Substantia nigra (tissue), 51 donors: ENCODE measurements at places on chromosomes 6 and 20.

- DNase-seq = no peak
Measured at GRCh38 chr20:3164043-3164762, 4.5 kb upstream of the FASTKD5 start.

GRCh38 chr6:105941621-105942412 lies 144.3 kb upstream of the PRDM1 start:
- no peak for DNase-seq

DNA sequence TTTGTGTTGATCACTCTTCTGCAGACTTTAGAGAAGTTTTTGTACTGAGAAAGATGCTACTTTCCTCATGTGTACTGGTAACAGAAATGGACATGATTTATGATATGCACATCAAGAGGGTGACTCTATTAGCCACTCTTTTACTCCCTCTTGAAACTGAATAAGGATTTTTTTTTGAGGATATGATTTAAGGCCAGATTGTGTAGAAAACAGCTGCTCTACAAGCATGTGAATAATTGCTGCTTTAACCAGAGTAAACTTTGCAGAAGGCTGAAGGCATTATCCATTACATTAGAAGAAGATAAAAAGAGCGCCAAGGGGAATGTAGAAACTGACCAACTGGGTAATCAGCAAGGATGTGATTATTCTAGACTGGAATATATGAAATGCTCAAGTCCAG lies 276.2 kb upstream of the MAP3K7 start:
- DNase-seq = no peak

DNA sequence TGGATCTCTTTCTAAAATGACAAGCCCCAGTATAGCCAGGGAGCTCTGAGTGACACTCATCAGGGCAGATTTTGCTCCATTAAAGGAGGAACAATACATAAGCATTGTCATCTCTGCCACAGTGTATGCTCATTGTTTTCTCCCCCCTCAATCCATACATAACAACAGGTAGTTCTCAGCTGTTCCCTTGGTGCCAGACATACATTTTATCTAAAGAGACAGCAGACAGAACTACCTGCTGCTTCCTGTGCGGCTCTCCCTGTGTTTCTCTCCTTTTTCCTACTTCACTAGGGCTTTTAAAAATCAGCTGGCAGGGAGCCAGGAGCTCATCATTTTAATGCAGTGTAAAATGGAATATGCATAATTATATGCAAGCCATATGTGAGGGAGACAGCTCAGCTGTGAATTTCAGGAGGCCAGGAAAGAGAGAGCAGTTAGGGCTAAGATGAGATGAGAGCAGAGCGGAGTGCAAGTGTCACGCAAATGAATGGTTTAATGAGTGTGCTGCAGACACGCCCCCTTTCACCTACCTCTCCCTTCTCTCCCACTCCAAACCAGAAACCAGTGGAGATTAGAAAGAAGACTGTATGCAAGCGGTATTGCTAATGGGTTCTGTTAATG lies 96.0 kb downstream of the SOBP start:
- no peak for DNase-seq

GRCh38 chr6:76764057-76764456 lies 691.6 kb upstream of the IMPG1 start:
- DNase-seq = no peak

- no peak for DNase-seq
Measured at GRCh38 chr6:168371185-168371584, 51.6 kb upstream of the DACT2 start.

GRCh38 chr6:5736016-5736738 lies 270.5 kb downstream of the NRN1 start:
- DNase-seq = no peak

- DNase-seq = no peak
Measured at GRCh38 chr6:83044091-83044768, 21.4 kb downstream of the UBE3D start.

DNA sequence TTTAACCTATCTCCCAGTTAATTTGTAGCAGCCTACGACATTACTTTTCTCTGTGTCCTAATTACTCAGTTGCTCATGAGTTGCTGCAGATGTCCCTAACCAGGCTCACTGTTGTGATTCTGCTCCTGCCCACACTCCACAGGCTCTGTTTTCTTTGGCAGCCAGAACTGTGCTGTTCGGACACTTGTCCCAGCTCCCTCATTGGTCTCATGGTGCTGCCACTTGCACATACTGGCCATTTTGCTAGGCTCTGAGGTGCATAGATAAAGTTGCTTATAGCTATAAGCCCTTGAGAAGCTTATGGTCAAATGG lies 55.0 kb downstream of the NOX3 start:
- no peak for DNase-seq

- DNase-seq = no peak
Measured at GRCh38 chr20:48957053-48957481, 35.6 kb downstream of the ARFGEF2 start.

- no peak for DNase-seq
Measured at GRCh38 chr20:48284837-48285236, 499.6 kb upstream of the SULF2 start.

DNA sequence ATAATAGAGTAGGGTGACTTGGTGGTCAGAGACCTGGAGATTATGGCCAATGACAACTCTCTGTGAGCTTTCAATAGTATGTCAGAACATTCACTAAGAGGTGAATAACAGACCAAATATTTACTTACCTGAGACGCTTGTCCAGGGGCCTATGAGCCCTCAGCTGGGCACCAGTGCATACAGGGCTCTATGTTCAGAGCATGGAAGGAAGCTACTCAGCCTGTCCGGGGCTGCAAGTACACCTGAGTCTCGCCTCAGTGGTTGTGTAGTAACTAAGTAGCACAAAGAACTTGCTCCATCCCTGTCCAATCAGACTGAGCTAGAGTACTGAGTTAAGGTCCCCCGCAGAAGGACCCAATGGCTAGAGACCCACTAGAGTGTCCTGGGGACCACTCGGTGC lies 11.6 kb upstream of the SCGN start:
- DNase-seq = no peak

GRCh38 chr6:36925809-36926208 lies 28.7 kb upstream of the PI16 start:
- DNase-seq = no peak

- DNase-seq = no peak
Measured at GRCh38 chr6:119848696-119849095, 499.1 kb upstream of the MAN1A1 start.

DNA sequence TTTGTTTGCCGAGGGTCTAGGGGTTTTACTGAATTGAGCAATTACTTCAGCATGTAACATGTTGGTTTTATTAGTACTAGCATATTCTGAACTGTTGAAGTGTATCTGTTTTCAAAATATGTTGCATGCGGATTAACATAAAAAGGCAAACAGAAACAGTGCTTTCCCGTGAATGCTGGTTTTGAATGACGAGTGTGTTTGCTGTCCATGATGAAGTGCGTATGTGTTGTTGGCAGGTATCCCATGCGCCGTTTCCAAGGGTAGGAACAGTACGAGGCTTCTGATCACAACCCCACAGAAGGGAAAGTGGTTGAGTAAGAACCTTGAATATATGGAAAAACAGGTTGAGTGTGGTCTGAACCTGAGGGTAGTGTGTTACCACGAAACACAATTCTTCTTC lies 232.9 kb downstream of the SAMD5 start:
- no peak for DNase-seq

DNA sequence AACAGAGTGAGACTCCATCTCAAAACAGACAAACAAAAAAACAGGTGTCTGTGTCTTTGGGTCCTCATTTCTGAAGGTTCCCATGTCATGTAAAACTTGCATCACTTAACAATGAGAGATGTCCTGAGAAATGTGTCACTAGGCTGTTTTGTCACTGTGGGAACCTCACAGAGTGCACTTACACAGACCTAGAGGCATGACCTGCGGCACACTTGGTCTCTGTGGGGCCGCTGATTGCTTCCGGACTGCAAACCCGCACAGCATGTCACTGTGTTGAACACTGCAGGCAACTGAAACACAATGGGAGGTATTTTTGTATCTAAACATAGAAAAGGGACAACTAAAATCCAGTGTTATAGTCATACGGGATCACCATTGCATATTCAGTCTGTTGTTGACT lies 42.3 kb upstream of the TMEM181 start:
- DNase-seq = no peak

- DNase-seq = no peak
Measured at GRCh38 chr6:157760589-157761330, 62.3 kb upstream of the SNX9 start.

- DNase-seq = no peak
Measured at GRCh38 chr6:169233832-169234231, 19.8 kb downstream of the THBS2 start.

GRCh38 chr20:48186447-48186846 lies 401.2 kb upstream of the SULF2 start:
- DNase-seq = no peak

- DNase-seq = no peak
Measured at GRCh38 chr20:64065062-64065973, 2.3 kb downstream of the TCEA2 start.

GRCh38 chr6:168827586-168827871 lies 386.5 kb downstream of the SMOC2 start:
- DNase-seq = no peak

GRCh38 chr6:118580585-118581419 lies 32.7 kb downstream of the PLN start:
- no peak for DNase-seq

- DNase-seq = no peak
Measured at GRCh38 chr20:51131811-51132210, 108.9 kb upstream of the KCNG1 start.

DNA sequence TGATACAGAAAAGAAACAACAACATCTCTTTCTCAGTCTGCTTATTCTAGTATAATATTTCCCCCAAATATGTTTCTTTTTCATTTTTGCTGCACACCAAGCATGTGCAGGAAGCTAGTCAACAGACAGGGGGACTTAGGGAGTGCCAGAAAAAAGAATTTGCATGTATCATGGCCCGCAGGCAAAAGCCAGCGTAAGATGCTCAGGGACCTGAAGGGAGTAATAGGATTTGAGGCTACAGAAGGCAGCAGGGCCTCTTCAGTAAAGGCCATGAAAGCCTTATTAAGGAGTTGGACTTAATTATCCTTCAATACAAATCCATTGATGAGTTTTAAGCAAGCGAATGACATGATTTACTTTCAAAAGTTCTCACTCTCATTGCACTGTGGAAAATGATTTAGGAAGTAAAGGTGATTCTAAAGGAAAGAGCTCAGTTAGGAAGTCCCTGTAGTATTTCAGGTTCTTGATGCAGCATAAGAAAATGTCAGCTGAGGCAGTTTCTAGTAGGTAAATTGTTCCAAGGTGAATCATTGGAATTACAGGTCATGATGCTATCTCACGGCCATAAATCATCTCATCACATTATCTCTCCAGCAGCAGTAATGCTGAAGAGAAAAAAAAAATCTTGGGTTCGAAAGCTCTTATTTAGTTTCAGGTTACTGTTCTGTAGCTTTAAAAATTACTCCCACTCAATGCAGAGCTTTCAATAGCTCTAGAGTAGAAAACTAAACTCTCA lies 94.8 kb downstream of the PTCHD4 start:
- DNase-seq = no peak

GRCh38 chr20:57658447-57658832 lies 38.2 kb upstream of the ZBP1 start:
- no peak for DNase-seq
